ENCODE measurements at places on chromosomes 3 and 15. TPM values are rescaled to one million over a fixed set of nuclear protein-coding genes. Genes with fewer than 3 reads are reported as not detected.

The SCG3 gene
- 0.18 TPM for total RNA-seq

DNA sequence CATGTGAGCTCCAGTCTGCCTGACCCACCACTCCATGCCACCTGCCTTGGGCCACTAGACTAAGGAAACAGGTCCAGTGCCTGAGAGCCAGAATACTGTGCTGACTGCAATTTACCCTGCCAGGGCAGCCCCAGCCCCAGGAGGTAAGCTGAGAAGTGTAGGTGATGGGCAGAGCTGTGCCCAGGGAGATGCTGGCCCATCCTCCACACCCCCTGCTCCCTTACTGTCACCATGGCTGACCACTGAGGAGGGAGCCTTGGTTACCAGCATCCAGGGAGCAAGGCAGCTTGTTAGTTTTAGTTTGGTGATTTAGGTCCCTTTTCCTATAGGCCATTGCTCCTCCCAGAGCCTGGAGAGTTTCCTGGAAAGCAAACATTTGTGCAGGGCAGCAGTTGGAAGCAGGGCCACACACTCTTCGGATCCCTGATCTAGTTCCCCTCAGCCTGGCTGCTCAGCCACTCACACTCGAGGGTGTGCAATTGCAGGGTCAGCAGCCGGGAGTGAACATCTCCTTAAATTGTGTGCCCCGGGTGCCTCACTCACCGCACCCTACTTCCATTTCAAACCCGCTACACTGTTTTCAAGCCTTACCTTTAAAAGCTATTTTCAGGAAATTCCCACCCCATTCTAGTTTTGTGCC, 2.0 kb downstream of the GALNT15 start:
- no peak for DNase-seq

The TM4SF18 gene
- 6.5 TPM for total RNA-seq

DNA sequence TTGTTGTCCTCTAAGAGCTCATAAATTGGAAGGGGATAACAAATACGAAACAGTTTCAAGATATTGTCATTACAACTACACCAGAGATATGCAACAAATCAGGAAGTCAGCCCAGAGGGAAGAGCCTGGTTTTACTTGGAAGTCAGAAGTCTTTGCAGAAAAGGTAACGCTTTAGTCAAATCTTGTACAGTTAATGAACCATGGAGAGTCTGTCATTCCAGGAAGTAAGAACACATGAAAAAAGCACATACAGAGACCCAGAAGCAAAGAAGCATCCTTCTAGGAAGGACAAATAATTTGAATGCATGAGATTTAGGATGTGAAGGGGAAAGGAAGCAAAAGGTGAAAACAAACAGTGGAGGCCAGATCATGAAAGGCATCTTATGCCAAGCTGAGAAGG, 19.6 kb downstream of the DYNC1LI1 start:
- DNase-seq, result no peak

DNA sequence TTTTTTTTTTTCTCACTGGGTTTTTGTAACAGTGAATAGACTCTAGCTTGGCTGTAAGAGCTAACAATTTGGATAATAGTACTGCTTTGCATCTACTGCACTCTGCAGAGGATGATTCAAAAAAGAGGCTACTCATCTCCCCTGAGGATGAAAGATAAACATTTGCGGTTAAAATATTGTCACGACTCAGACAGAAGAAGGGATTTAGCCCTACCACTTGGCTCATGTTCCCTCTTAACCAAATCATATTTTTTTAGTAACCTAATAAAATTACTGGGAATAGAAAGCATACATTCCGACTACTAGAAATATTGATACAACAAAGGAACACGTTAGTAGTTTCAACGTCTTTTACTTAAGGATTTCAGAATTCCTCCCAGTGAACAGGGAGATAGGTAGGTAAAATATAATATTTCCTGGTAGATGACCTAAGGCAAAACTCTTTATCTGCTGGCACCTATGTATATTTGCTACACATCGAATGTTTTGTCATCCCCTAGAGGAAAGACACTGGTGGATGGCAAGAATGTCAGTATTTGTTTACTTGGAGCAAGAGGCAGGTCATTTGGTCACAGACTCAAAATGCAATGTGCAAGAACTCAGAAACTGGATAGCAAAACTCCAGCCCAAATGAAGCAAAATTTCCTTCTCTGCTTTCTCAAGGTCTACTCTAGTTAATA, 110.8 kb downstream of the GREM1 start:
- no peak for DNase-seq

- no peak for DNase-seq
Measured at GRCh38 chr3:49772703-49773102, 13.6 kb downstream of the IP6K1 start.

DNA sequence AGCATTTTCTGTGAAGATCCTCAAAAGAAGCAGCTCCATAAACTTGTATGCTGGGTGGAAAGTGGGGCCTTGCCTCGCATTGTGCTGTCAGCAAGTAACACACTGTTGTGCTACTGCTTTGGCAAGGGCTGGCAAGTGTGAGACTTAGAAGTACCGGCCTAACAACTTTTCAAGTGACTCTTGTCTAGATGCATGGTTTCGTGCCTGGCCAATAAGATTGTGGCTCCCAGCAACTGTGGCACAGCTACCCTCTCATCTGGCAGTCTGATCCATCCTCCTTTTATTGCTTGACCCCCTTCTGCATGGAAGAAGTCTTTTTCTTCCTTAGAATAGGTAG, 79.4 kb upstream of the VEPH1 start:
- DNase-seq, result no peak

GRCh38 chr3:31249545-31249944, 283.2 kb upstream of the STT3B start:
- DNase-seq, result no peak

Measured in lower lobe of right lung (tissue), 2 donors.